Vagina (tissue), 2 donors: ENCODE measurements at places on chromosomes 4 and X.

- no peak for DNase-seq
Observed at GRCh38 chr4:7325541-7325940, 109.2 kb downstream of the PSAPL1 start.

- DNase-seq, result no peak
Observed at GRCh38 chrX:78199851-78200250, 60.4 kb upstream of the TAF9B start.

GRCh38 chr4:30103455-30103854, 616.7 kb upstream of the PCDH7 start:
- no peak for DNase-seq

DNA sequence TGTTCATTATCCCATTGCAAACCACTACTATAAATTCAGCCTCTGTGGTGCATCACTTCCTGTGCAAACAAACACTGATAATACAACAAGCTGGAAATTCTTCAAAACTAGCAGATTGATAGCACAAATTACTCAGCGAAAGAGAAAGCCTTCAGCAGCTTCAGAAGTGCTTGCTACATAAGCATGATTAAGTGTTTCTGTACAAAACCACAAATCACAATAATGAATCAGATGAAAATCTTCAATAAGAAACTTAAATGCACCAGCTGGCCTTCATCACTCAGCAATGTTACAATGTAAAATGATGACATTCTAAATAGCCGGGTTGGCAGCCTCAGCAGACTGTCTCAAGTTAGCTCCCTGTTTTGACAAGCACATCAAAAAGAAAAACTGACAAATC, 262.2 kb downstream of the SPOCK3 start:
- no peak for DNase-seq

GRCh38 chrX:23374291-23374690, 39.6 kb downstream of the PTCHD1 start:
- DNase-seq, result no peak

DNA sequence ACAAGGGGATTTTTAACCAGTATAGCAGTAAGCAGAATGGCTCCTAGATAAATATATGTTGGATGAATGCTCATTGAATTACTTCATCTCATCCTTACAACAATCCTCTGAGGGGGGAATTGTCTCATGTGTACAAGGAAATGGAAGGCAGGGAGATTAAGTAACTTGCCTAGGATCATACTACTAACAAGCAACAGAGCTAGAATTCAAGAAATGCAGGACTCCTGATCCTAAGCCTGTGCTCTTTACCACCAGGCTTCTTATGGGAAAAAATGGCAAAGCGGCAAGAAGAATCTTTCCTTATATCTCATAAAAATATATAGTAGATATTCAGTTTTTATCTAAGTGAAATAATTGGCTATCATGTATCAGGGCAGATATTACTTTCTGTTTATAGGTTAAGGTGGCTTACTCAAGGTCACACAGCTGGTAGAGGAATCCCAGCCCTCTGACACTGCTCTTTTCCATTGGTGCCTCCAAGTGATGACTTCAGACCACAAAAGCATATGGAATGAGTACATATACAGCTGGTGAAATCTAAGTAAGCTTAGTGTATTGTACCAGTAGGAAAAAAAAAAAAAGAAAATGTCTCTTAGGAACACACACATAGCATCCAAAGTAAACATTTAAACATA, 2.1 kb downstream of the ABHD18 start:
- no peak for DNase-seq

DNA sequence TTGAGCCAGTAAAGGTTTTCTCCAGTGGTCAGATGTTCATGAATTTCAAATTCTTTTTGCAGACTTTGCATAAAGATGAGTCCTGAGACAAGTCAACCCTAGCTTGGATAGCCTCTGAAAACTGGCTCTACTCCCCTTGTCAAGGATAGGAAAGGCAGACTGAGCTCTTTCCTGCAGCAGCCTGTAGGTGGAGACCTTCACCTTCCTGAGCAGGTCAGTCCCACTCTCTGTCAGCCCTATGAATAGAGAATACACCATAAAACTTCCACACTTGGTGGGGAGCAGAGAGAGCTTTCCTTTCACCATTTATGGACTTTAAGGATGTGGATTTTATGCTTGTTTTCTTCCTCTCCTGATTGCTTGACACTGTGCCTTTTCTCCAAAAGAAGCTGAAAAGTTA, 41.9 kb downstream of the PCDH19 start:
- no peak for DNase-seq

DNA sequence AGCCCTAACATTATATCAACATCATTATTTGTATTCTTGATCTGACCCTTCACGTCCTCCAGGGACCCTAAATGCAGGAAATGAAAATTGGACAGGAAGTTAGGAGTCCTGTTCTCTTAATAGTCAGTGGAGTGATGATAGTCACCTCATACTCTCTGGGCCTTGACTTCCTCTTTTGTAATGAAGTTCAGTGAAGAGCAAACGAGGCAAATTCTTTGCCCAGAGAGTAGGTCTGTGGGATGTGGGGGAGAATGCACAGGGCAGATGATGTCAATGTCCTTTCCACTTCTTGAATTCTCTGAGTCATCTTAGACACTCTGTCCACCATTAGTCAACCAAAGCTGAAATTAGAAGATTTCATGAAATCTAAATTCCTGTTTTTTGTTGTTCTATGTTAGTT, 17.1 kb upstream of the GPRIN3 start:
- no peak for DNase-seq

- DNase-seq, result no peak
Observed at GRCh38 chr4:8609406-8609805, 16.8 kb downstream of the CPZ start.

DNA sequence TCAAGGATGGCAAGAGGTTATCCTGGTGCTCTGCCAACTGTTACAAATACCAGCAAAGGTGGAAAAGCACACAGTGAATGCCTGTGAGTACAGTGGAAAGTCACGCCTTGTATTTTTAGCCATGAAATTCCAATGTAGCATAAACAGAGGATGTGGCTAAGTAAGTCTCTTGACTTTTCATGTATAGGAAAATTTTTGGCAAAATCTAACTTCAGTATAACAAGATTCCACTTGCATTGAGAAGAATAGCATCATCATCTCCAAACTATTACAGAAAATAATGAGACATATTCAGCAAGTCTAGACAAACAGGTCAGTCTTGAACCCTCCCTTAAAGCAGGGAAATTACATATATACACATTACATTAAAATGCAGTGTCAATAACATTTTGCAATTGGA, 7.9 kb downstream of the SLC10A6 start:
- no peak for DNase-seq

GRCh38 chr4:128871948-128872347, 62.4 kb downstream of the JADE1 start:
- no peak for DNase-seq

DNA sequence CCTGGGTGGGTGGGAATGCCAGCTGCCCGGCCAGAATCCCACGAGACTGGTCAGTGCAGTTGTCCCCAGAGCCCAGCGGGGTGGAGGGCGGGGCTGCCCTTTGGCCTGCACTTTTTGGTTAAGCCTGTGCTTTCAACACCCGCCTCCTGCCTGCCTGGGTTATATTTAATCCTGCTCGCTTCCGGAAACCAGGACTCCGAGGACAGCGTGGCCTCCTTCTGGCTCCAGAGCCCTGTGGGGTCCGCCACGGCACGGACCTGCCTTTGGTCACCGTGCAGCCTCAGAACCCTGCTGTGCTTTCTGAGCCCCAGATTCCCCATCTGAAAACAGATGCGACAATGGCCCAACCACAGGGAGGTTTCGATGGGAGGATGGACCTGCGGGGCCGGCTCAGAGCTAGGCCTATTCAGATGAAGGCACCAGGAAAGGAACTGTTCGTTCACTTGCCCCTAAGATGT, 29.4 kb upstream of the KIAA0232 start:
- no peak for DNase-seq

- no peak for DNase-seq
Observed at GRCh38 chrX:112651766-112652165, 28.0 kb downstream of the LHFPL1 start.

DNA sequence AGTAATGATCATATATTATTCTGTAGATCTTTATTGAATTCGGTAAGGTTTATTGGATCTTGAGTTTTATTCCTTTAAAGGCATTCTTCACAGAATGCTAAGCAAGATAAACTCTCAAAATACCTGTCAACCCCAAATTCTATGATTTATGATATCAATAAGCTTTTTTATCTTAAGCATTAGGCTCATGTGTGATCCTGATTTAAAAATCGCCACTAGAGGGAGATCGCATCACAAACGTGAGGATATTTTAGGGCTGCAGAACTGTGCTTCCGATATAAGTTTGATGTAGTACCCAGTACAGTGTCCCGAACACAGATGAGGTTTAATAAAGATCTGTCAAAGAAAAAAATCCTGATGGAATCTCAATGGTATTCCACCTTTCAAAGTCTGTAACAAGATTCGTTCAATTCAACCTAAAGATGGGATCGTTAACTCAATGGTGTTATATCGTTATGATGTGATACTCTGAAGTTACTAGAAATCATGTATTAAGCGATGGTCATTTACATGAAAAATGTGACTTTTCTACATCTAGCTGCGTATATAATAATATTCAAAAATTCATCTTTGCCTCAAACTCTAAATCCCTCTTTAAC, 169.0 kb downstream of the CORIN start:
- DNase-seq, result no peak

- DNase-seq, result no peak
Observed at GRCh38 chr4:47617607-47618006, 132.5 kb downstream of the ATP10D start.

DNA sequence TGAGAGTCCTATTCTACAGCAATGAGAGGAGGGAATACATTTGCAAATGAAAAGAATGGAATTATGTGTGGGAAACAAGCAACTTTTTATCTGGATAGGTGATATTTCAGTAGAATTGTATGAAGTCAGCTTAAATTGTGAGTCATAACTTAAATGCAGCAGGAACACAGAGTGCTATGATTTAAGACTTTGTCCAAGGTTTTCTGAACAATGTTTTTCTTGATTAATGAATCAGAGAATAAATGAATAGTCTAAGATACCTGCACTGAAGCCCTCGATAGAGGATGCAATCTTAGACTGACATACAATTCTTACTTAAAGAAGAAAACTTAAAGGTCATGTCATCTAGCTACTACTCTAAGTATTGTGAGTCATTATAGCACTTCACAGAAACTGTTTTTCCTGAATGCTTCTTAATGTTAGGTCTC, 8.0 kb downstream of the ARHGEF38 start:
- no peak for DNase-seq

DNA sequence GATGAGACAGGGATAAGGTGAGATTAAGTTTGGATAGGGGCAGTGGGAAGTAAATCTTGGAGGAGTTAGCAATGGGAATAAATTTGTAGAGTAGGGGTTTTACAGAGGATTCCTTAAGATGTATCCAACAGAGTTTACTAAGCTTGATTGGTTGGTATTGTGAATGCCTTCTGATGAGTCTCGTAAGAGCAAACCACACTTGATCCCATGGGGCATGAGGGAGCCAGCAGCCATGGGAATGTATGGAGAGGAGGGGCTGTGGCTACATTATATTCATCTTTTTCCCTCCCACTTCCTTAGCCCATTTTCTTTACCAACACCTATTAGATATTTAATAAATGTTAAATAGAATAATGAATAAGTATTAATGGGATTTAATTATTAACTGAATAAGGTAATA, 126.6 kb upstream of the NDST3 start:
- no peak for DNase-seq

GRCh38 chr4:118850488-118851173, 14.7 kb upstream of the SEC24D start:
- no peak for DNase-seq

GRCh38 chr4:89263265-89263664, 44.3 kb downstream of the GPRIN3 start:
- DNase-seq, result no peak

DNA sequence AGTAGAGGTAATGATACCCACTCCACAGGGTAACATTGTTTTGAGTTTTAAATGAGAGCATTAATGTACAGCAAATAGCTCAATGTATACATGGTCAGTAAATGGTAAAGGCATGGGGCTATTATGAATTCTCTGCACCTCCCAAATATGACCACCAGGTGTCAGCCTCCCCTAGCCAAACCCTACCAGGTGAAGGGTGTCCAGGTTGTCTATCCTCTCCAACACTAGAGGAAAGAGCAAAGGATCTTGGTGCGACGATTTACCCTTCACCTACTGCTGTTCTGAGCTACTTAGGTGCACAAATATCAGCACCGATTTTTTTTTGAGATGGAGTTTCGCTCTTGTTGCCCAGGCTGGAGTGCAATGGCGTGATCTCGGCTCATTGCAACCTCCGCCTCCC, 26.5 kb upstream of the XIAP start:
- no peak for DNase-seq

DNA sequence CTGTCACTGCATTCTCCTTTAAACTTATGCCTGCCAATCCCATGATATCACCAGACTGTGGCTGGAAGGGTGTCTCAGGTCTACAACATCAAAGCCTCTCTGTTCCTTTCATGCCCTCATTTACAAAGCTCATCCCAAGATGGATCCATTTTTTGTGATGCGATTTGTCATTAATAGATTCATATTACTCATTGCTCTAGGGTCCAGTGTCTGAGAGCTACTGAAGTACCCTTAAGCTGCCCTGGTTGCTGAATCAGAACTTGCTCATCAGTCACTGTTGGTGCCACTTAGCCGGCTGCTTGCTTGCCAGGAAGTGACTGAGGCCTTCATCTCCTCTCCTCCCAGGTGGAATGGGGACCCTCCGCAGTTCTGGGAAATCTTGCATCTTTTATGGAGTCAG, 395.5 kb upstream of the BOD1L1 start:
- no peak for DNase-seq

GRCh38 chrX:122500556-122500955, 683.5 kb upstream of the GRIA3 start:
- DNase-seq, result no peak

- DNase-seq, result no peak
Observed at GRCh38 chrX:101659601-101660063, at the start of gene ARMCX2. Gene ARMCX2 (minus strand): TSS chrX:101659850. CDS start chrX:101657588, 2,262 bp downstream.

DNA sequence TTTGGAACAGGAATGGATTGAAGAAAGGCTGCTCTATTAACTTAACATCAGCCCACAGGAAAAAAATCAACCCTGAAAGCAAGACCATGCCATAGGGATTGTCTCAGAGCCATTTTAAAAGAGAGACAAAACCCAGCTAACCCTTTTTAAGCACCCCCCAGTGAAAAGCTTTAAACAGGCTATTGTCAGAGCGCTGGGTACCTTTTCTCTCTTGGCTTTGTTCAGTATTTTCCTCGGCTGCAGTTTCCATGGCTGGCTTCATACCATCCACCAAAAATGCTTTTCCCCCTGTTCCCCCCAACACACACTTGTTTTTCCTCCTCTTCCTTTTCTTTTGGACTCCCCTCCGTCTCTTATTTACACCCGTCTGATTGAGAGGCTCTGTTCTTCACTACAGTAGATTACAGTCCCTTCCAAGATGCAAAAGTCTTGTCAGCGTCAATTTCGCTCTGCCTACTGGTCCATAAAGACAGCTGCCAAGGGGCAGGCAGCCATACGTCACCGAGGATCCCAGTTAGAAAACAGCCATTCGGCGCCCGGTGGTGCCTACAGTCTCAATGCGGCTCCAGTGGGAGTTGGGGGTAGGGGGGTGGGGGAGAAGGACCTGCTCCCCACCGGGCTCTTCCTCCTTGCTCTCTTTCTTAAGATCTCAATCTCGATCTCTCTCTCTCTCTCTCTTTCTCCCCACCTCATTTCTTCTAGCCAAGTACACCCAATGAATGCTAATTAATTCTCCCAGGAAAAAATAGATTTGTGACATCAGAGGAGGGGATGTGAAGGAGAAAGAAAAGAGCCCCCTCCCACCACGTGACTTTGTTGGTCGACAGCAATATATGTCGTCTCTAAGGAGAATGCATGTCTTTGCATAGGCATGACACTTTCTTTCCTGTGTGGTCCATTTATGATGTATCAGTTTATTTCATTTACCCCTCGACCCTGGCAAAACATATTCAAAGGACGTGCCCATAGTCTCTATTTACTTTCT, at the start of gene GPM6B:
Gene GPM6B (minus strand): TSS at position 451 of the 985 bp plus-strand sequence. CDS start 189 bp downstream, at position 262.
- no peak for DNase-seq

- no peak for DNase-seq
Observed at GRCh38 chr4:93157986-93158385, 670.6 kb upstream of the ATOH1 start.
